ENCODE measurements at places on chromosomes 11 and 22. TPM values are rescaled to one million over a fixed set of nuclear protein-coding genes. Genes with fewer than 3 reads are reported as not detected.

The ADSL gene
- 56.6 TPM for total RNA-seq

The APBB1 gene
- 16.5 TPM for total RNA-seq

The SPI1 gene
- 7.5 TPM for total RNA-seq

The CD3E gene
- total RNA-seq, result 0.30 TPM

The KCNK7 gene
- 8.5 TPM for total RNA-seq

The NXPE4 gene
- not detected for total RNA-seq

The SLC35E4 gene
- 2.8 TPM for total RNA-seq

All from skin of body (tissue), 3 donors.